ENCODE measurements at places on chromosomes 12 and 14.

- no peak for DNase-seq
These were observed 450.0 kb upstream of the FAR2 start for GRCh38 chr12:28699029-28699428.

DNA sequence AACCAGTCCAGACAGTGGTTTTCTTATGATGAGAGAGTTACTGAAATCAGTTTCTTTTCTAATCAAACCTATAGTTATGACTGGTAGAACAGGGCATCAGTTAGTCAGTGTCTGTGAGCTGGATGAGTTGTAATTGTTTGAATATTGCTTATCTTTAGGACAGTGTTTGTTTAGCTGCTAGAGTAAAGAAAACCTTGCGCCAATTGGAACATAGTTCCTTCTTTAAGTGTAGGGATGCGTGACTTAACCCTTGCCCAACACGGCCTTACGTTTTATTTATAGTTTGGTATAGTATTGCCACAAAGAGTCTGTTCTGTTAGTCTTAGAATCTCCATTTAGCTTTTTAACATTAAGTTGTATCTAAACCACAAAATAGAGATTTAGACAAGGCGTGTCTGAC is 572.6 kb downstream of the SLC16A7 start:
- DNase-seq = no peak

DNA sequence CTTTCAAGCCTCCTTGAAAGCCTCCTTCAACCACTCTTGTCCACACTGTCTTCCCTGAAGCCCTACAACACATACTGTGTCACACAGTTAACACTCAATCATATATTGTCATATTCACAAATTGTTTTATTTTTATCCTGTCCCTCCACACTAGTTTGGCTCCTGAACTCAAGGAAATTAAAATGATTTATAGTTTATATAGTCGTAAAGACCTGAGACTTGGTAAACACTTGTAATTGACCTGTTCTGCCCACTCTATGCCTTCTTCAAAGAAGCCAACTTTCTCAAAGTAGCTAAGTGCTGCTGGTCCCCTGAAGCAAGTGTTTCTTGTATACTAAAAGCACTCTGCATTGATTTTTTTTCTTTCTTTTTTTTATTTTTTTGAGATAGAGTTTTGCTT is 15.6 kb upstream of the NEK9 start:
- DNase-seq = no peak

DNA sequence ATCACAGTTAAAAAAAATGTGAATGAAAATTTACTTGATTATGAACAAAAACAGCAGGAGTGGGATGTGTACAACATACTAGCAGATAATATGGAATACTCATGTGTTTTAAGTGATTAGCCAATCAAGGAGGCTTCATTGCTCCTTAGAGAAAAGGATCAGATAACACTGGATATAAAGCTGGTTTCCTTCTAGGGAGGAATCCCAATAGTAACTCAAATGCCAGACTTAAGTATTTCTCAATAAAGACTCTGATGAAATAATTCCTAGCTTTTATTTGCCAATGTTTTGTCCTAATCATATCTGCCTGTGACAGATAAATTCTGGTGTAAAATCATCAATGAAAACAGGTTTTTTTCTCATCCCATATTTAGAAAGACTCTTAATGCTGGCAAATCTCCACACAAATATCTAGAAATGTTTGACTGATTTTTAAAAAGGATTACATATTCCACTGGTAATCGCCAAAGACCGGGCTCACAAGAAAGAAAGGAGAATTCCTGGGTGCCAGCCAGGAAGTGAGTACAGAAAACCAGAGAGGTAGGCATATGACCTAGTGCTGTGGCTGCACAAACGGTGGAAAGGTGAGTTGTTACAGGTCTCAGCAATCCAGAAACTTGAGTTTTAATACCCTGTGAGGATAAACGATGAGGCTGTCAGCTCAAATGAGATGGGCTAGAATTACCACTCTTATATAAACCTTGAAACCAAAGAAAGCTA is 108.6 kb upstream of the TTC7B start:
- no peak for DNase-seq

- no peak for DNase-seq
These were observed 33.7 kb downstream of the SYNE3 start for GRCh38 chr14:95482627-95483308.

GRCh38 chr12:55612646-55613045 is 24.0 kb upstream of the OR10P1 start:
- no peak for DNase-seq

GRCh38 chr14:105581551-105582341 is 55.4 kb downstream of the TMEM121 start:
- no peak for DNase-seq

DNA sequence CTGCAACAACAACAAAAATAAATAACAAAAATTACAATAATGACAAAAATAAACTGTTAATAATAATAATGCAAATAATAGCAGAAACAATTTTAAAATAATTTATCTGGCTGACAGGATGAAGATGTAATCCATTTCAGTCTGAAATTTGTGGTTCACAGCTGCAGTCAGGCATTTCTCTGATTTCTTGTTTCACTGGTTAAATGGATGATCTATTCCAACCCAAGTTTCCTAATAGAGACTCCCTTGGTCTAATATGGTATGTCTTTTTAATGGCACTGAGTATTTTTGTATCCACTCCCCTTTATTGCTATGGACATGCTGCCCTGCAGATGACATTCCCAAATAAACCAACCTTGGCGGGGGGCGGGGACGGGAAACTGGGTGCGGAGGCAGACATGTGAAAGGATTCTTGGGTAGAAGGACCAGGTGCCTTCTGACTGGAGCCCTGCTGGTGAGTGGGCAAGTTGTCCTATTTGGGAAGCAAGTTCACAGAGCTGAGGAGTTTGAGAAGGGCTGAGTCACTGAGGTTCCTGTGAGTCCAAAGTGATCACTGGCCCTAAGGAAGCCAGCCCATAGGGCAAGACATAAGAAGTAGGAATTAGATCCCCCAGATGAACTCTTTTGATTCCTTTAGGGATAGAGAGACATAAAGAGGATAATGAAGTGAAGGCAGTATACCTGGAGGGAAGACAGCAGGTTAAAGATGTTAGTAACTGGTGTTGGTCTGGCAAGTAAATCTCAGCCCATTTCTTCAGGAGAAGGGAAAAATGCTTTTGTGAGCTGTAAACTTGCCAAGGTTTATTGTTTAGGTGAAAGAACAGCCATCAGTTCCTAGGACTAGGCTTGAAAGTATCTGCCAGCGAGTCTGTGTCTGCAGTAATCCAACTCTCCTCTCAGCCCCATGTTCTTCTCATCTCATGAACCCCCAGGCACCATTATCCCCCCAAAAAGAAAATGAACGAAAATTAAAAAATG is 14.5 kb downstream of the FOXG1 start:
- no peak for DNase-seq

GRCh38 chr12:88993651-88994050 is 358.6 kb downstream of the DUSP6 start:
- peak; percentile 53 for DNase-seq

- DNase-seq = no peak
These were observed 85.0 kb upstream of the GTF2A1 start for GRCh38 chr14:81305743-81306142.

GRCh38 chr12:128790221-128790620 is 33.5 kb downstream of the SLC15A4 start:
- DNase-seq = no peak

- DNase-seq = no peak
These were observed 224.9 kb downstream of the NTF3 start for GRCh38 chr12:5656836-5657235.

- peak; percentile 62 for DNase-seq
These were observed 111.0 kb downstream of the BBS10 start for GRCh38 chr12:76237086-76237701.

DNA sequence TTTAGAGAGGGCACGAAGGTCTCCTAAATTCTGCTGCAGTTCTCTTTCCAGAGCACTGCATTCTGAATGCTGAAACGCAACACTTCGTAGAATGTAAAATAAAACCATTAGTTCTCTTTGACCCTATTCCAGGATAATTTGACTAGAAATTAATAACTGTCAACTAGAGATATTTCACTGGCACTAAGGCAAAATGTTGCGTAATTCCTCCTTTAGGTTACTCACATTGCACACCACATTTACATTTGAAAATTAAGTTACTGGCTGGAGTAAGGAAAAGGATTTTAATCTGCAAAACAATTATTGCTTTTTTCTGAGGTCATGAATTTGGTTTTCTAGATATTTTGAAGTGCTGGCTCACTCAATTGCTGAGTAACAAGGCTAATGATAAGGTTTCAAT is 58.0 kb upstream of the TRHDE start:
- no peak for DNase-seq

DNA sequence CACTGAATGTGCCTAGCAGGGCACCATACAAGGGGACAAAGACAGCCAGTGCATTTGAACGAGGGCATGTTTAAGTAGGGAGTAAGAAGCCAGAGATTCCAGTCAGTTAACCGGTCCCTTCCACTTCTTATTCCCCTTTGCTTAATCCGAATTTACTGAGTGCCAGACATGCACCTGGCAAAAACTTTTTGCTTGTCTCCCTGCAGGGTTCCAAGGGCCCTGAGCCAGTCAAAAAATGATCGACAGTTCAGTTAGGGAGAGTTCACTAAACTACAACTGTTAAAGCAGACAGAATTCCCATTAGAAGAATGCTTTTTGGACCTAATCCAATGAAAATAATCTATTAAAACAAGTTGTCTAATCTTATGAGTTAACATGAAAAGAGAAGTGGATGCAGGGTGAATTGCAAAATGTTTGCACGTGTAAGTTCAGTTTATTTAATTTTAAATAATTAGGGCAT is 193.8 kb downstream of the TMTC2 start:
- no peak for DNase-seq

GRCh38 chr14:29773990-29774389 is 153.7 kb downstream of the PRKD1 start:
- no peak for DNase-seq

DNA sequence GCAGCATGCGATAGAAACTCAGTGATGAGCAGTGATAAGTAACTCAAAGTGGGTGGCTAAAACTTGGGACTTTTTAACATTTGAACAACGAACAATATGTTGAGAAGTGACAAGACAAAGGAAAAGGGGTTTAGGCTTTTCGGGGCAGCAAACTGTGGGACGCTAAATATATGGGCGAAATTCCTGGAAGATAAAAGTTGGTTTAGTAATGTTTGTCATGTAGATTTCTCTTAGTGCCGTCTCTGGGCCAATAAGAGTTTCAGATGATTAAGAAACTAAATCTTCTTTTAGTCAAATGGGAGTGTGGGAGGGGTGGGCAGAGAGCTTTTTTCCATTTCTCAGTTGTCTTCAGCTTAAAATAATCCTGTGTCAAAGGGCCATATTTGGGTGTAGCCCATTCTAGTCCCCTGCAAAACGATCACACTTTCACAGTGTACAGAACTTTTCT is 41.7 kb upstream of the FUT8 start:
- DNase-seq = no peak

DNA sequence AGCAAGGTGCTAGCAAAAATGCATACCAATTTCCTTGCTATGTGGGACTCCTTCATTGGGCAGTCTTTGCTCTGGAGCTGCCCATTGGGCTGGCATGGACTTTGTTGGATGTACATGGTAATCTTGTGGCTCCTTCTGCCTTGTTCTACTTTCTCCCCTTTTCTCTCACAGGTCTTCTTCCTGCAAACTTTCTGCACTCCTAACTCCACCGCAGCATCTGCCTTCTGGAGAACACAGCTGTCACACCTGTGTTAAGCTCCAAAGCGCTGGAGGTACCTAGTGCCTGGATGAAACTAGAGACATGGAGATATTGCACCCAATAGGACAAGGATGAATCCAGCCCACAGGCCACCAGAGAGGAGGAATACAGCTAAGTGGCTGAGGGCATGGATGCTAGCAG is 60.7 kb upstream of the CCND2 start:
- no peak for DNase-seq

GRCh38 chr14:103561381-103562178 is 877 bp downstream of the BAG5 start:
- DNase-seq = no peak

DNA sequence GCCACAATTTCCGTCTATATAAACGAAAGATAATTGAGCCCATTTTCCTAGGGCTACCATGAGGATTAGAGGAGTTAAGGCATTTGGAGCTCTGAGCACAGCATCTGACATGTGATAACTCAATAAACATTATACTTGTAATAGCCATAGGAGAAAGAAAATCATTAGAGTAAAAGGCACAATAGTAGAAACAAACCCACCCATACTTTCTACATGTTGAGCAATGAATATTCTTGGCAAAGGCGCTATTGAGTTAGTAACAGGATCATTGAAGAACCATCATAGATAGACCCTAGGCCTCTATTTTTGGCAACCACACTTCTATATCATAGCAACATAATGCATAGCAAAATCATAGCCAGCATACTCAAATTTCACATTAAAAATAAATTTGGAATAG is 664.1 kb downstream of the NOVA1 start:
- no peak for DNase-seq

DNA sequence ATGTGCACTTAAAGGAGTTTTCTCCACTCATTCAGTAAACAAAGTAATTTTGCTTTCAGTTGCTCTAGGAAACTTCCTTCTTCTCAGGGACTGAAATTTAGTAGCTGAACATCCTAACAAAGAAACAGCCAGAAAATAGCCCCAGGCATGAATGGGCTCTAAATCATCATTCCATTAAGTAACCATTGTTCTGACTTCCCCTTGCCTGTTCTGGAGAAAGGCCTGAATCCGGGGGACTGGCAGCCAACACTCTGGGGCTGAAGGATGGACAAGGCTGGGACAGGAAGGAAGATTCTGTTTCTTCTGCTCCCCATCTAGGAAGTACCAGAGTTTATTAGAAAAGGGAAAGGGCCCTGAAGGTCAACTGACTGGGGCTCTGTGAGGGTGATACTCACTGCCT is 104.5 kb downstream of the ESRRB start:
- peak; percentile 38 for DNase-seq

- peak; percentile 43 for DNase-seq
These were observed 411.9 kb downstream of the FUT8 start for GRCh38 chr14:65824285-65824977.

GRCh38 chr12:113239288-113239771 is 18.1 kb downstream of the TPCN1 start:
- no peak for DNase-seq

DNA sequence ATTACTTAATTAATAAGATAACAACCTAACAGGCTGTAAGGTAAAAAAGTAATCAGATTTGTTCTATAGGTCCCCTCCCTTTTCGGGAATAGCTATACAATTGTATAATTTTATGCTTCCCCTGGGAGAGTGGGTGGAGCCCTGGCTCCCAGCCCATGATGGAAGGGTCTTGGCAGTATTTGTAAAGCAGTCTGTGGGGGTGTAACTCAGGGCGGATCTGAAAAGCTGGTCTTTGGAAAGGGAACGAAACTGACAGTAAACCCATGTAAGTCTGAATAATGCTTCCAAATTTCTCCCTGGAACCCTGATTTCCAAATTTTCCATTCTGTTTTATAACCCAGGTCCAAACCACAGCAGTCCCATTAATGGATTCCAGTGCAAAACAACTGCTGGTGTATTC is 110.4 kb downstream of the DAD1 start:
- no peak for DNase-seq

DNA sequence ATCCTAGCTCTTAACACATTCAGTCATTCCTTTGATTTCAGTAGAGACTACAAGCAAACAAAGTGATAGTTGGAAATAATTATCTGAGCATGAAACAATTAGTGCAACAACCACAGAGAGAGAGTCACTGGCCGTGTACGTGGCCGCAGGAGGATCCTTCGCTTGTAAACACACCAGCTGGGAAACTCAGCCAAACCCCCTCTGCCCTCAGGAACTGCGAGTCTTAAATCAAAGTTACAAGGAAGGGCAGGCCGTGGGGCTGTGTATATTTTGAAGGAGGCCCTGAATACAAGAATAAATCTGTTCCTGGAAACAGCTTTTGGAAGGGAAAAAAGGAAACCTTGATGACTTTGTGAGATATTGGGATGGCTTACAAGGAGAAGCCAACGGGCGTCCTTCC is 164.5 kb downstream of the ANO2 start:
- DNase-seq = no peak

- DNase-seq = no peak
These were observed 1.7 kb upstream of the JPH4 start for GRCh38 chr14:23580152-23580926.
